Effector CD4-positive, alpha-beta T cell (primary cell): ENCODE measurements at places on chromosomes 1 and 21.

DNA sequence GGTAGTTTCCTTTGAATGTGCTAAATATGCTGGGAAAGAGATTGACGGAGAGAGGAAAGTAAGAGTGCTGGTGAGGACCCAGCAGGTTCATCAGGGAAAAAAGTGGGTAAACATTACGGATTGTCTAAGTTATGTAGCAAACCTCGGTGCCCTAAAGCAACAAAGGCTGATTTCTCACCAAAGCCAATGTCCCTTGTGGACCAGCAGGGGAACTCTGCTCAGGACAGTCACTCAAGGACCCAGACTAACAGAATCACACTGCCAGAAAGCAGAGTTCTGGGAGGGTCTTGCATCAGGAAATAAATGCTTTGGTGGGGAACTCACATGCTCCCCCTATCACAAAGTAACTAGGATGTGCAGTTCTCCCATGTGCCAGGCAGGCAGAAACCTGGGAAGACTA is 1.7 kb upstream of the IKBKE start:
- DNase-seq, result no peak

DNA sequence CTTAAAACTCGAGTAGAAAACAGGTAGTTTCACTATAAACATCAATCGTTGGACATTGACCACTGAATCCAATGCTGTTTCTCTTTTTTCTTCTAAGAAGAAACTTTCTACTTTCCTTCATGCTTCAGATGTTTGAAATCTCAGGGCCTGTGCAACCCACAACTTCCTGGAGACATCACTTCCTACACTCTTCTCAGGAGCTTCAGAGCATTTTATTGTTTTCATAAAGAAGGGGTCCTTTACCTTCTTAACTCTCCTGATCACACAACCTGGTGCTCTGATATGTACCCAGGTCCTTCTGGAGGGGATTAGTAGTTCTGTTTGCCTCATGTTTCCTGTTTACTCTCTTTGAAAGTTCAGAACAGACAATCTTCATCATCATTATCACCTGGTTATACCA is 113.0 kb upstream of the VAV3 start:
- DNase-seq, result no peak

- DNase-seq, result no peak
These were observed 34.8 kb downstream of the ZMYND12 start for GRCh38 chr1:42420911-42421585.

DNA sequence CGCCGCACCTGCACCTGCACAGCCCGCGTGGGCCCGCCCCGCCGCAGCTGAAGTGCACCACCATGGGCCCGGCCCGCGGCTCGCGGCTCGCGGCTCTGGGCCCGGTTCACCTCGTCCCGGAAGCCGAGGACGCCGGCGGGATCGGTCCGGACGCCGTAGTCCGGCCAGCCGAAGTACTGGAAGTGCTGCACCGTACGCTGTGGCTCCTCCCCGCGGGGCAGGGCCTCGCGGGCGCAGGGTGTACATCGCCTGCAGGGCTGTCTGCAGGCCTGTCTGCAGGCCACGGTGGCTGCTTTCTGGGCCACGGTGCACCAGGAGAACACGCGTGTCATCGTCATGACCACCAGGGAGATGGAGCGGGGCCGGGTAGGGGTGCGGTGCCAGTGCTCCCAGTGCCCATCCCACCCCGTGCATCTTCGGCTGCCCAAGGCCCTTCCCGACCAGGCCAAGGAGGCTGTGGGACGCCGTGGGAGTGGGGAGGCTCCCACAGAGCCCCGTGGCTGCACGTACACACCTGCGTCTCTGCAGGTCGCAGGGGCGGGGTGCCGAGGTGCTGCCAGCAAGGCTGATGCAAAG is 6.7 kb downstream of the RNF223 start:
- no peak for DNase-seq

- no peak for DNase-seq
These were observed 51.3 kb downstream of the DNAJC6 start for GRCh38 chr1:65360648-65361047.

GRCh38 chr1:91799159-91799558 is 86.8 kb downstream of the TGFBR3 start:
- DNase-seq, result no peak

DNA sequence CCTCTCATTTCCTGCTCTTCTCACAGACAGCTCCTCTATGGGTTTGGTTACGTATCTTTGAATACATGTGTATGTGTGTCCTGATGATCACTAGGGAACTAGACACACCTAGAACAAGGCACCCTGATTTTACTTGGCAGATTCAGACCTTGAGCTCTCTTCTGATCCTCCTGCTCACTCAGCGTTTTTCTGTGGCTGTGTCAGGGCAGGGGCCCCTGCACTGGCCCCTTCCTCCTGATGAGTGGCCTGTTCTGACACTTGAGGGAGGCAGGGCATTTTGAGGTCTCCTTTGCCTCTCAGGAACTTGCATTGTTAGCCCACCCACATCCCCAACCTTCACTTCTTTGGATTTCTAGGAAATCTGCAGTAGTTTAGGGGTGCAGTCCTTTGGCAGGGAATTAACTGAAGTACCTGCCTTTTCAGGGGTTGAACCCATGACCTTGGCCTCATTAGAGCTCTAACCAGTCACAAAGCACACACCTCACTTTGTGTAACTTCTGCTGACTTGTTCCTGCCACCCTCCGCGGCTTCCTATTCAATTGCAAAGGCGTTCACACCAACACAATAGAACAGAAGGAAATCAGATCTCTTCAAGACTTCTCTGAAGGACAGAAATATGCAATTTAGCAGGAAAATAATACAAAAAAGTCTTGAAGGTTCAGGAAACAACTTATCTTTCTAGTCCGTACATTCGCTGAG is 8.8 kb downstream of the SMYD2 start:
- no peak for DNase-seq
